ENCODE measurements at places on chromosomes 12 and 14.

- no peak for DNase-seq
Observed at GRCh38 chr12:125357561-125357960, 292.3 kb downstream of the AACS start.

GRCh38 chr14:105399466-105399775, 1.1 kb downstream of the TEX22 start:
- no peak for DNase-seq

- DNase-seq: no peak
Observed at GRCh38 chr14:88518592-88519512, 36.0 kb downstream of the PTPN21 start.

GRCh38 chr14:65180725-65181025, 78.4 kb upstream of the MAX start:
- no peak for DNase-seq

GRCh38 chr12:96255077-96255476, 60.9 kb downstream of the ELK3 start:
- no peak for DNase-seq

GRCh38 chr14:55233591-55233990, 37.6 kb upstream of the FBXO34 start:
- no peak for DNase-seq

GRCh38 chr12:130016194-130016593, 112.4 kb upstream of the TMEM132D start:
- DNase-seq: no peak

GRCh38 chr14:54854181-54854580, 48.4 kb downstream of the GCH1 start:
- no peak for DNase-seq
